ENCODE measurements at places on chromosomes 7 and 10. TPM values are rescaled to one million over a fixed set of nuclear protein-coding genes. Genes with fewer than 3 reads are reported as not detected.

- peak; percentile 56 for DNase-seq
Measured at GRCh38 chr10:77873536-77874380, 52.8 kb downstream of the DLG5 start.

DNA sequence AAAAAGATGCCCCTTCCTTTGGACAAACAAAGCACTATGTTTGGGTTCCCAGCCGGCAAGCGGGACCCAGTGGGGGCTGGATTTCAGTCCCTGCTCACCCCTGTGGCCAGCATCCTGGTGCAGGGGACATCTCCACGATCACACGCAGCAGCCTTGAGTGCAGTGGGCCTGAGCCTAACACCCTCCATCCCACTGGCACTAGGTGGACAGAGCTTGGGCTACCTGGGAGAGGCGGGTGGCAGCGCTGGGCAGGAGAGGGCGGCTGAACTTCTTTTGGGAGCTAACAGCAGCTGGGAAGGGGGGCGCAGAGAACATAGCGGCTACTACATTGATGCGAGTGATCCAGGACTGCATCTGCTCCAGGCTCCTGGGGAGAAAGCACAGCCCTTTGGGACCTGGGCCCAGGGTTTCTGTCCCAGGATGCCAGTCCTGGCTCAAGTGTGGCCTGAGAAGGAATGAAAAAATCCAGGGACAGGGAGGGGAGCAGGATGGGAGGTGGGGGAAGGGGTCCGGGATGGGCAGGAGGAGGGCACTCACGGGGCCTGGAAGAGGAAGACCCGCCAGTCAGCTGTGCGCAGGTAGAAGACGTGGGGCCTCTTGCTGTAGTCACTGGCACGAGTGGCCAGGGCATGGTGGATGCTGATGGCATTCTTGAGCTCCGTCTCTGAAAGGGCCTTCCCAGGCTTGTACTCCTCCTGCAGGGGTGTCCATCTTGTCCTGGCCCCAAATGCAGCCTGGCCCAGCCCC is 9.0 kb downstream of the NFKB2 start:
- no peak for DNase-seq

DNA sequence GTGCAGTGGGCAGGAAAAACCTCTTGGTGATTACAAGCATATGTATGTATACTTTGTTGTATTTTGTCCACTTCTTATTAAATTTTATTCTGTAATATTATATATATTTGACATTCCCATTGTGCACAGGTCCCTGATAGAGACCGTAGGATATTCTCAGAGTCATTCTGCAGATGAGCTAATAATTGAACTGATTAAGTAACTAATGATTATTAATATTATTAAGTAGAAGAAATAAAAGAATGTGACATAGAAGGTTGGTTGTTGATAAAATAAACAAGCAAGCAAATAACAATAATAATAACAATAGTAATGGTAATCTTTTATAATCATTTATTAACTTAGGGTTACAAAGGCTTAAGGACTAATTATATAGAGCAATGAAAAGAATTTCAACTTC is 780.6 kb upstream of the ZWINT start:
- DNase-seq, result no peak

GRCh38 chr10:29533696-29534285 is 101.0 kb downstream of the SVIL start:
- no peak for DNase-seq

- no peak for DNase-seq
Measured at GRCh38 chr10:11646450-11646849, 35.0 kb upstream of the USP6NL start.

HYAL4 gene
- 11.0 TPM for total RNA-seq

SLC26A3 gene
- total RNA-seq, result not detected

- DNase-seq, result no peak
Measured at GRCh38 chr7:111184987-111185386, 94.1 kb downstream of the LRRN3 start.

GRCh38 chr7:93622036-93623033 is 47.8 kb upstream of the CALCR start:
- no peak for DNase-seq

- no peak for DNase-seq
Measured at GRCh38 chr10:34240039-34240438, 575.1 kb downstream of the PARD3 start.

DNA sequence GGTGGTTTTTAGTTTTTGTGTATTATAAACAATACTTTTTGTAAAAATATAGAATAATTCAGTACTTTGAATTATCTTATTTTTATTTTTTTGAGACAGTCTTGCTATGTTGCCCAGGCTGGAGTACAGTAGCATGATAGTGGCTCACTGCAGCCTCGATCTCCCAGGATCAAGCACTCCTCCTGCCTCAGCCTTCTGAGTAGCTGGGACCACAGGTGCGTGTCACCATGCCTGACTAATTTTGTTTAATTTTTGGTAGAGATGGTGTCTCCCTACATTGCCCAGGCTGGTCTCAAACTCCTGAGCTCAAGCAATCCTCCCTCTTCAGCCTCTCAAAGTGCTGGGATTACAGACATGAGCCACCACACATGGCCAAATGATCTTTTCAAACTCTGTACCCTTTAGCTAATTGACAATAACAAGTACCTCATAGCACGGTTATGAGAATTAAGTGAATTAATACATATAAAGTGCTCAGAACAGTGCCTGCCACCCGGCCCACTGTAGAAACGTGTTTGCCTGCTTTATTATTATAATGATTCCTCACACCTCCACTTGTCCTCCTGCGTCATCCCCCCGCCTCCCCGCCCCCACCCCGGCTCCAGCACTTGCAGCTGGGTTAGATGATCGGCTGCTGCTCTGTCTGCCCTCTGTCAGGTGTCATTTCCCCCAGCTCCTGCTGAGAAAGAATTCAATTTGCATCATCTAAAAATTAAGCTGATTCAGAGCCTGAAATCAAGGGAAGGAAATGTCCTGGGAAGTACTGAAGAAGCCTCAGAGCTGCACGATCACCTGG is 53.6 kb upstream of the NRF1 start:
- no peak for DNase-seq

CYP2E1 gene
- total RNA-seq, result 0.97 TPM

GRCh38 chr10:77281719-77282118 is 355.9 kb downstream of the KCNMA1 start:
- no peak for DNase-seq

- DNase-seq, result no peak
Measured at GRCh38 chr7:36677769-36678437, 46.4 kb downstream of the AOAH start.

GRCh38 chr10:5762531-5762930 is 50.7 kb downstream of the GDI2 start:
- no peak for DNase-seq

ADAM8 gene
- total RNA-seq, result 1.3 TPM

DNA sequence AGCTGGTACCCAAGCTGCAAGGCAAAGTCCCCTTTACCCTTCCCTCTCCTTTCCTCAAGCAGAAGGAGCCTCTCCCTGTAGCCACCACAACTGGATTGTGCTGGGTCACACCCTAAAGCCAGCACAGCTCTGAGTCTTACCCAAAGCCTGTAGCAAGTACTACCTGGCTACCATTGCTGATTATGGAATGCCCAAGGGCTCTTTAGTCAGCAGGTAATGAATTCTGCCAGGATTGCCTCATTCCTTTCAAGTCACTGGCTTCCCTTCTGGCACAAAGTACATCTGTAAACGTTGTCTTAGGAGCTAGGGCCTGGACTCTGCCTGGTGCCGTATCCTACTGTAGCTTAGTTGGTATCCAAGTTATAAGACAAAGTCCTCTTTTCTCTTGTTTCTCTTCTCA is 52.0 kb downstream of the FAS start:
- DNase-seq, result no peak

GHRHR gene
- not detected for total RNA-seq

NACAD gene
- total RNA-seq, result 0.83 TPM

DNA sequence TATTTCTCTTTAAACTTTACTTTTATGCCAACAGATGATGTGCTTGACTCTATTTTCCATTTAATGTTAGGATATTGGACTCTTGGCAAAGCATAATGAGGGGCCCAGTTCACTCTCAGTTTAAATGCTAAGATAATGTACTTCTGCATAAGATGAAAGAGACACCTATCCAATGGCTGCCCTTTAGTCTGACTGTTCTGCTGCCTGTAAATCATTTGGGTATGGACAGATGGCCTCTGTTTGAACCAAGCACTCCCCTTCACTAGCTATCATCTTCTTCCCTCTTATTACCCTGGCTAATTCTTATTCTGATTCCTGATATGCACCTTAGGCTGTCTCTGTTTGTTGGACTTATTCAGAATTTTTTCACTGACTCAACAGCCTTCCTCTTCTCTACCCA is 72.1 kb downstream of the SEM1 start:
- no peak for DNase-seq

DNA sequence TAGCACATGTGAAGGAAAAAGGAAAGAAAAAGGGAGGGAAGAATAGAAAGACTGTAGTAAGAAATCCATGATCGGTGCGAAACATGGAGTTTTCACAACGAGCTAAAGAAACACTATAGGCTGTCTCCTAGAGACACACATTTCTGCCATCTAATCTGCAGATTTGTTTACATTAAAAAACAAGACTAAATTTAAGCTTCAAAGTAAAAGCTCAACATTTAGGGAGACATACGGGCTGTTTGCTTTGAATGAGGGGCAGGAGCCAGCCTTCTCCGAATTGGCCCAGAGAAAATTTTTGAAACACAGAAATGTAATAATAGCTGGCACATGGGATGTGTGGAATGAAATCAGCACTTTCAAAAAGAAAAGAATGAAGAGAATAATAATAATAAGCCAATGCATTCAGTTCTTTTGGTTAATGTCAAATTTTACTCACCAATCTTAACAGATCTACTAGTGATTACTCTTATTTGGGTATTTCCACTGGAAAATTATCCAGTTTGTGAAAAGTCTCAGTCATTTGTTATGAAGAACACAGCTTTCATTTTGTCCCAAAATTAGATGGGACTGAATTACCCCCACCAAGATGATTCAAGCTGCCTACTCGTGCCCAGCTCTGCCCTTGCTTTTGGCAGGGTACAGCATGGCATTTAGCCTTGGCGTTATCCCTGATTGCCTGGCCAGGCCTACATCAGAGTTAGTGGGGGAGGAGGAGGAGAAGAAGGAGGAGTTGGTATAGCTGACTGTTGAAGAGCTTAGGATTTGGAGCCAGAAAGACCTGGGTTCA is 47.1 kb downstream of the MTURN start:
- peak; percentile 50 for DNase-seq

GRCh38 chr7:31443457-31443856 is 70.4 kb upstream of the ITPRID1 start:
- DNase-seq, result no peak

AP3M1 gene
- total RNA-seq, result 21.0 TPM

- DNase-seq, result no peak
Measured at GRCh38 chr7:12239806-12240205, 28.7 kb downstream of the TMEM106B start.

DNA sequence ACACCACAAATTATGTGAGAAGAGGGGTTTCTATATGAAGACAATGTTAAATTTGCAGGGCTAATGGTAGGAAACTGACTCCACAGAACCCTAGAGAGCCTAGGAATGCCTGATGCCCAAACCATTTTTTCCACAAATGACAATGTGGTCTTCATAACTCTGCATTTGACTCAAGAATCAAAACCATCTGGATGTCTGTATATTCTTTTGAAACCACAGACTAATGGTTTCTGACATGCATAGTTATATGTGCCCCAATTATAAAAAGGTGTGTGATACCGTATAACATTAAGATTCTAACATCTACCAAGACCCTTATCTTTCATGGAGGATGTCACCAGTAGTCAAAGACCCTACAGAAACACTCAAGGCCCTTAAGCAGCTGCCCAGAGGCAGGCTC is 20.3 kb downstream of the SEC61G start:
- no peak for DNase-seq

- DNase-seq, result no peak
Measured at GRCh38 chr7:157739031-157739430, 402.2 kb downstream of the DNAJB6 start.

WASHC2A gene
- 21.6 TPM for total RNA-seq

TMEM236 gene
- total RNA-seq, result 0.71 TPM

DNA sequence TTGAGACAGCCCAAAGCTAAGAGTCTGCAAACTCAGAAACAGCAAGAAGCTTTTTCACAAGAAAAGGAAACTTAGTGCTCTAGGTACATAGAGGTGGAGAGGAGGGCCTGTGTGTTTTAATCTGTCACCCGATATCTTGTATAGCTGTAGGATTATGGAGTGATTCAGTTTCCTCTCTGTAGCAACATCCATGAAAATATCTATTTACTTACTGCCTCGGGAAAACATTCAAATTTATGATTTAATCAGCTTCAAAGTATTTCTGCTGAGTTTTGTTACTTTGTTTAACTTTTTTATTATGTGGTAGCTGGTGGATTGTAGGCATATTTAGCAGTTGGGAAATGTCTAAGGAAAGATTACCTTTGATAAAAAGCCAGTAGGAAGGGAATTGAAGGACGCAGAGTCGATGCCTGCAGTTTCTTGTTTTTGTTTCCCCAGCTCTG is 292.0 kb downstream of the CCDC3 start:
- DNase-seq, result no peak

DNA sequence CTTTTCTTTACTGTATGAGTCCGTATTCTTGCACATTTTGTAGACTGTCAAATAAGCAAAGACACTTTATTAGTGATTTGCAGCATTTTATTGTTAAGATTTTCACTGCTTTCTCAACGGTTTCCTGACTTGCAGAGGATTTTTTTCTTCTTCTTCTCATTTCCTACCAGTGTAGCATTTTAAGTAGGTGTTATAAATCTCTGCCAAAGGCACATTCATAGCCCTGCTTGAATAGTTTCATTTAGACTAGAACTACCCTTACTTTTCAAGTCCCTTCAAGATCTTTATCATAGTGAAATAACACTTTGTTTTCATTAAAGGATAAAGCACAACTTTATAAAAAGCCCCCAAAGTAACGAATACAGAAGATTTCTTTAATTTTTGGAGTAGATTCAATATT is 271.4 kb downstream of the TSPAN12 start:
- DNase-seq, result no peak

DNA sequence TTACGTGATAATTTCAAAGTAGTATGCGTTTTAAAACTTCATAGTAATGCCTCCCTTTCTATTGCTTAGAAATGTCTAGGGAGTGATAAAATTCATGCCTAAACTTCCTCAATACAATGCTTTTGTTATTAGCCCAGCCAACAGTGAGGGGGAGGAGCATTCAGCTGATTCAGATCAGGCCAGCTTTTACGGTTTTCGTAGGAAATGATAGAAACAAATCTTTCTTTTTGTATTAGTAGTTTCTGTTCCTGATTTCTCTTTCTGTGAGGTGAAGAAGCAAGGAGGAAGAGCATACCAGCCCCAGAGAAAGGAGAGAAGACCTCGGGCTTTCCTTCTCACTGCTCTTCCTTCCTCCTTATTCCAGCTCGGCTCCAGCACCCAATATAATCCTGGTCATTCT is 35.2 kb upstream of the ITPRID1 start:
- no peak for DNase-seq

DNA sequence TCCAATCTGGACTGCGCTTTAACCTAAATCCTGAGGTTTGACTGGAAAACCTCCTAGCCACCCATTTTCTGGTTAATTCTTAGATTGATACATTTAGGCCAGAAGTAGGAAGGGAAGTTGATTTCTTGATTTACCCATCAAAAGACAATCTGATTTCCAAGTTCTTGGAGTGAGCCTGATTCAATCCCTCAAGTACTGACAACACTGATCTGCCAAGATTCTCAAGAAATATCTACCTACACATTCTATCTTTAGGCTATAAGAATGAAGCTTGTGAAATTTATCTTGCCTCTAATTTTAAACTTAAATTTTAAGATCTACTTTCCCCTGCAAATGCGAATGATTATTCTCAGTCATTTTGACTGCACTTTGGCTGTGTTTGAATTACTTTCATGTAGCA is 5.9 kb downstream of the TAS2R16 start:
- DNase-seq, result no peak

- DNase-seq, result no peak
Measured at GRCh38 chr7:47149208-47149839, 432.6 kb downstream of the TNS3 start.
